ENCODE measurements at places on chromosomes 6 and 20. TPM values are rescaled to one million over a fixed set of nuclear protein-coding genes. Genes with fewer than 3 reads are reported as not detected.

The CCDC167 gene
- total RNA-seq: 69.9 TPM

The SMOC2 gene
- total RNA-seq: not detected

The BLCAP gene
- total RNA-seq: 23.1 TPM

The PTK6 gene
- total RNA-seq: not detected

The LY86 gene
- not detected for total RNA-seq

The KIAA1755 gene
- total RNA-seq: 18.0 TPM

The ADTRP gene
- 0.26 TPM for total RNA-seq

The MMP24 gene
- not detected for total RNA-seq

The VSX1 gene
- total RNA-seq: not detected

The ERGIC3 gene
- total RNA-seq: 311 TPM

The ZSCAN26 gene
- total RNA-seq: 12.5 TPM

The CYP24A1 gene
- total RNA-seq: 2.1 TPM

The RAD21L1 gene
- 0.52 TPM for total RNA-seq

The ZCCHC3 gene
- total RNA-seq: 17.6 TPM

The TNNC2 gene
- not detected for total RNA-seq

The PRDM1 gene
- 4.3 TPM for total RNA-seq

The ID4 gene
- total RNA-seq: 11.9 TPM

The LY6G6D gene
- total RNA-seq: not detected

The SIGLEC1 gene
- total RNA-seq: not detected

The LRRC73 gene
- total RNA-seq: not detected

The SPAG4 gene
- total RNA-seq: 23.7 TPM

The RNF144B gene
- total RNA-seq: not detected

The GPLD1 gene
- total RNA-seq: 0.26 TPM

The CST7 gene
- total RNA-seq: not detected

The LGSN gene
- not detected for total RNA-seq

The NKAPL gene
- total RNA-seq: 2.5 TPM

The IL17F gene
- not detected for total RNA-seq

The GNAS-AS1 gene
- total RNA-seq: 0.72 TPM

The MCM8 gene
- total RNA-seq: 4.2 TPM

The PPP1R14C gene
- not detected for total RNA-seq

The OPRL1 gene
- total RNA-seq: 1.2 TPM

The UFL1 gene
- 21.6 TPM for total RNA-seq

The FAM184A gene
- 0.26 TPM for total RNA-seq

The FLRT3 gene
- total RNA-seq: 4.8 TPM

The ABHD16B gene
- total RNA-seq: not detected

The TBP gene
- total RNA-seq: 15.5 TPM

The CDS2 gene
- 18.6 TPM for total RNA-seq

The SLPI gene
- 4.9 TPM for total RNA-seq

The SPO11 gene
- total RNA-seq: not detected

The GATA5 gene
- total RNA-seq: not detected

The ARMH2 gene
- not detected for total RNA-seq

The KCNB1 gene
- total RNA-seq: under 0.01 TPM

The SAMHD1 gene
- 25.1 TPM for total RNA-seq

The CLPSL1 gene
- total RNA-seq: not detected

The GABBR1 gene
- 12.3 TPM for total RNA-seq

The HLA-DMA gene
- total RNA-seq: 1.0 TPM

The BPIFB1 gene
- not detected for total RNA-seq

The EPHA7 gene
- 1.4 TPM for total RNA-seq
